CD4-positive, alpha-beta T cell treated with Interferon gamma for 1 hour (primary cell): ENCODE measurements at places on chromosomes 6 and 20.

DNA sequence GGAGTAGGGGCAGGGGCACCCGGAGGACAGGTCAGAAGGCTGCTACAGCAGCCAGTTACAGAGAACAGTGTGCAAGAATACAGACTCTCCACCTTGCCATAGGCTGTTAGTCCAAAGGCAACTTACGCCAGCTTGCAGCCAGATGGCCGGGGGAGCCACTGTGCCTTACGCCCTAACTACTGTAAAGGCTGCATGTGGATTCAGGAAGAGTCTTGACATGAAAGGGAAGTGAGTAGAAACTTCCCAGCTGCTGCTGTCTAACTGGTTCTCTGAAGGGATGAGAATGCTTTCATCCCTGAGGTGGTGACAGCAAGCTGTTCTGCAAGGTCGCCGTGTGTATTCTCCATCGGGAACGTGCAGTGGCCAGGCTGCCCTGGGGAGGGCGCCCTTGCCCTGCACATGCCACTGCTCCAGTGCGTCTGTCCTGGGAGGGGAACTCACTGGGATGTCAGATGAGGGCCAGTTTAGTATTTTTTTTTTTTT lies 46.1 kb downstream of the LYRM4 start:
- DNase-seq: no peak

GRCh38 chr6:30311101-30311500 lies 15.6 kb upstream of the TRIM39 start:
- DNase-seq: no peak

- DNase-seq: no peak
These were observed 24.1 kb upstream of the UNC93A start for GRCh38 chr6:167266830-167267555.

- peak; percentile 68 for DNase-seq
These were observed 23.9 kb downstream of the RPRD1B start for GRCh38 chr20:38057351-38057972.

DNA sequence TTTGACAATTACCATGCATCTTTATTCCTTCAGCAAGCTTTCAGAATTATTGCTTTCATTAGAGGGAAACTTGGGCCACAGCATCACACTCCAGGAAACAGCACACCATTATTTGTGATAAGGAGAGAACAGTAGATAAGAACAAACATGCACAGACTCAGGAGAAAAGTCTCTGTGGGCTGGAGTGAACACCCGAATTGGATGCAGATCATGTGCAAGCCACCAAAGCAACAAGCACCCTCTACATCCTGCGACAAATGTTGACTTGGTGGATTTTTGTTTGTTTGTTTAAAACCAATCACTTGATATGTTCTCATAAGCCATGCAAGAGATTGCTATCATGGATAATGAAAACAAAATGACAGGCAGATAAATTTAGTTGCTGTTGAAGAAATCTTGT lies 67.7 kb upstream of the ZFP64 start:
- DNase-seq: no peak

GRCh38 chr6:167735951-167736288 lies 90.8 kb upstream of the AFDN start:
- DNase-seq: no peak

DNA sequence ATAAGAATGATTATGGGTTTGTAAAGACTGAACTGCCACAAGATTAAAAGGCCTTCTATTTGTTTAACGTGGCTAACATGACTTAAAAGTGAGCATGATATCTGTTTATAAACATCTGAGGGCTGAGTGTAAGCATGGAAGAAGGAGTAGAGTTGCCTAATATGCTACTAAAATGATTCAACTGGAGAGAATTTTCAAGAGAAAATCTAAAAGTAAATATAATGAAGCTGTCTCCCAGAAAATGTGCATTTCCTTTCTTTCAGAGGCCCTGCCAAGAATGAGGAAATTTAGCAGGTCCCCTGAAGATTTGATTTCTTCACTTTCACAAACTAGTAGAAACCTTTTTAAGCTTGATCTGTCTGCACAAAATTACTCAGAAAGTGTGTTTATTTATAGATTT lies 4.2 kb upstream of the EYA4 start:
- DNase-seq: no peak

- DNase-seq: no peak
These were observed 15.8 kb downstream of the GJA1 start for GRCh38 chr6:121451250-121451649.

DNA sequence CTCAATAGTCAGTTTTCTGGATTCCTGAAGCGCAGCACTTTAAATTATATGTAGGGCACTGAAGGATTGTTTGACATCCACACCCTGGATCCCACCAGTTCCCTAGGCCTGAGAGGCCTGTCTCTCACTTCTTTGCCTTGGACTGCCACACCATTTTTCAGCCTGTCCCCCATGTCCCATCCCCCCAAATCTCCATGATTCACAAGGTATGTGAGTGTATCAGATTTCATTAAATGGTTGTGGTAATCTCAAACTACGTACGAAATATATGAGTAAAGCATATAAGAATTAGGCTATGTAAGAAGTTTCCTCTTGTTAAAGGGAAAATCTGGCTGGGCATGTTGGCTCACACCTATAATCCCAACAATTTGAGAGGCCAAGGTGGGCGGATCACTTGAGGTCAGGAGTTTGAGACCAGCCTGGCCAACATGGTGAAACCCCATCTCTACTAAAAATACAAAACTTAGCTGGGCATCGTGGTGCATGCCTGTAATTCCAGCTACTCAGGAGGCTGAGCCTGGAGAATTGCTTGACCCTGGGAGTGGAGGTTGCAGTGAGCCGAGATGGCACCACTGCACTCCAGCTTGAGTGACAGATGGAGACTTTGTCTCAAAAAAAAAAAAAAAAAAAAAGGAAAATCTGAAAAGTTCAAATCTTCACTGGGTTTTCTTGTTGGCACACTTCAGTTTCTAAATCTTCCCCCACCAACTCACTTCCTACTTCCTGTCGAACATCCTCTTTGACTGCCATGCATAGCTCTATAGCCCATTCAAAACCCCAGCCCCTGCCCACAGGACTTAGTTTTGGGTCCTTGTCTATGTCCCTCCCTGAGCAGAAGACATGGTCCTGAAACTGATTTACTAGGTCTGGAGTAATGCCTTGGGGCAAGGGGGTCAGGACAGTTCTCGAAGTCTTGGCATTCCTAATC lies 97.3 kb upstream of the SHLD1 start:
- no peak for DNase-seq

- DNase-seq: no peak
These were observed 10.7 kb downstream of the RFPL4B start for GRCh38 chr6:112357791-112358190.

DNA sequence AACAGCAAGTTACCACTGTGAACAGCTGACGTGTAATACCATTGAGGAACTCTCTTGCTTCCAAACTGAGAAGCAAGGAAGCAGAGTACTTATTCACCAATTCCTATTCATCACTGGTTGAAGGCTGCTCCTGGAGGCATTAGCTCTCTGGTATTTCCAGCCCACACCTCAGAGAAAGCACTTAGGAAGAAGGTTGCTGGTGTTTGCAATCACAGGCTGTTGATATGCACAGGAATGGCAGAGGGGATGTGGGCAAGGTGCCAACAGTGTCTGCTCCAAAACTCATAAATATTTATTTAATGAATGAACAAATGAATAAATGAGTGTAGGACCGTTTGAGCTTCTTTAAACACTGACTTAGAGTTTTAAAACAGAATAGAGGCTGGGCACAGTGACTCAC lies 6.9 kb upstream of the RRBP1 start:
- no peak for DNase-seq

- no peak for DNase-seq
These were observed 990 bp upstream of the TRAF3IP2 start for GRCh38 chr6:111606620-111607115.

GRCh38 chr20:36017048-36017951 lies 48.9 kb downstream of the CNBD2 start:
- no peak for DNase-seq

DNA sequence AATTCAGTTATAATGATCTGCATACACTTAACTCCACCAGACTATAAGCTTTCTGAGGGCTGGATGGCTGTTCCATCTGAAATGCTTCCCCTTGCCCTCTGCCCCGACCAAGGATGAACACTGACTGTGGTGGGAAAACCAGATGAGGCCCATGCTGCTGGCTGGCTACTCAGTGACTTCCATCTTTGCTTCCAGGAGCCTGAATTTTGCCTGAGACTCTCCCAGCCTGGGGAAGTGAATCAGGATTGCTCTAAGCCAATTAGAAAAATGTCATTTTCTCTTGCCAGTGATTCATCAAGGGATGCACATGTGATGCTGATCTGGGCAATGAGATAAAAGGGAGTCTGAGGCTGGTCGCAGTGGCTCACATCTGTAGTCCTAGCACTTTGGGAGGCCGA lies 1.7 kb upstream of the TOMM34 start:
- no peak for DNase-seq

GRCh38 chr6:30781743-30782424 lies 37.5 kb upstream of the IER3 start:
- DNase-seq: peak; percentile 81

GRCh38 chr6:116019428-116019827 lies 41.3 kb downstream of the FRK start:
- no peak for DNase-seq
